Suprapubic skin (tissue), 4 donors: ENCODE measurements at places on chromosomes 2 and 18. TPM values are rescaled to one million over a fixed set of nuclear protein-coding genes. Genes with fewer than 3 reads are reported as not detected.
A peak's percentile ranks its signal among the peaks of the same experiment; 100 is the strongest.

Gene MROH2A
- not detected for total RNA-seq

Gene SFXN5
- total RNA-seq: 15.6 TPM

Gene POTEJ
- total RNA-seq: not detected

Gene KRTCAP3
- 43.5 TPM for total RNA-seq

Gene EPB41L3
- 9.6 TPM for total RNA-seq

Gene RAB6D
- total RNA-seq: not detected

Gene SH3BP4
- total RNA-seq: 51.2 TPM

Gene SPP2
- not detected for total RNA-seq

Gene SLC40A1
- 17.2 TPM for total RNA-seq

Gene CPO
- not detected for total RNA-seq

Gene LRRC30
- not detected for total RNA-seq

Gene CHRNG
- total RNA-seq: not detected

DNA sequence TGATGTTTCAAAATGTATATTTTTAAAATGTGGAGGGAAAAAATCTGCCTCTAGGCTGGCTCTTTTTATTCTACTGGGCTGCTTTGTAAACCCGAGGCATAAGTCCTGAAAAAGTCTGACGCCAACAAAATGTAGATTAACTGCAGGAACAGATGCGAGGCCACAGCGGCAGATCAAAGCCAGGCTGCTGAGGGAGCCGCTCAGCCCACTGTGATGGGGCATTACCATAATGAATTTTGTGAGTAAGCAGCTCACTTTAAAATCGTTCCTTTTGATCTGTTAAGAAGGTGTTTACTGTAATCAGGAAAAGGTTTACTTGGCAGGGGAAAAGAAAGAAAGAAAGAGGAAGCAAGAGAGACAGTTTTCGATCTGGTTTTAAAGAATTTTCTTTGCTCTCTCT lies 269.0 kb downstream of the ICOS start:
- no peak for DNase-seq

DNA sequence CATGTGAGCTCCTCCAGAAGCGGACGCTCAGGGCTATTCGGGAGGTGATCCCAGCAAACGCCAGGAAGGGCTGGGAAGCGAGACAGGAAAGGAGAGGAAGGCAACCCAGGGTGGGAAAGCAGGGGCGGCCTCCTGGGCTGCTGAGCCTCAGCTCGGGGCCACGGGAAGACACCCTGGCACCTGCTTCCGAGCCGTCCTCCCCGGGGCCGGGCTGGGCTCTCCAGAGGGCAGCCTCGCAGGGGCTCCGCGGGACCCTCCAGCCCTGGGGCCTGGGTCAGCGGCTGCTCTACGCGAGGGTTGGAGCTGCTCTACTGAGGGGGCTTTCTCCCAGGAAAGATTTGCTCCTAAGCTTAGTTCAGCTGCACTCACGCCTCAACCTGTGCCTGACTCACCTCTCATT lies 34.0 kb downstream of the TIMM21 start:
- no peak for DNase-seq

DNA sequence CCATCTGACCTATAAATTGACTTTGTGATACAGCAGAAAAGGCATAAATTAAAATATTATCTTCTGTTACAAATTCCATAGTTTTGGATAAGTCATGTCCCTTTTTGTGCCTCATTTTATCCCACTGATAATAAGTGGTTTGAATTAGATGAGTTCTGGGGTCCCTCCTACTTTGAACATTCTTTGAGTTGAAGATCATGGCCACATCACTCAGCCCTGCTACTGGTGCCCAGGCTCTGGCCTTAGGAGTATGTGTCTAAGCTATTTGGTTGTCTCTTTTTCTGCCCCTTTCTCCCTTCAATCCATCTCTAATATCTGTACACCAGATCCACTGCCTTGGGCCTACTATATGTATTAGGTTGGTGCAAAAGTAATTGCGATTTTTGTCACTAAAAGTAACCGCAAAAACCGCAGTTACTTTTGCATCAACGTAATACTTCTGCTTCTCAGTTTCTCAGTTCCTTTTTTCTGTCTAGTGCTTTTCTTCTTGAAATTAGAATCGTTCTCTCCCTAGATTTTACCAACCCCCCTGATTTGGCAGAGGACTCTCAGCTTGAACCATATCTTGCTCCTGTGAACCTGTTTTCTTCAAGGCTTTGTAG lies 362.5 kb upstream of the TNP1 start:
- no peak for DNase-seq

- DNase-seq: no peak
Measured at GRCh38 chr2:66507673-66508201, 72.8 kb downstream of the MEIS1 start.

GRCh38 chr18:36582988-36583745 lies 245.6 kb downstream of the TPGS2 start:
- DNase-seq: no peak

DNA sequence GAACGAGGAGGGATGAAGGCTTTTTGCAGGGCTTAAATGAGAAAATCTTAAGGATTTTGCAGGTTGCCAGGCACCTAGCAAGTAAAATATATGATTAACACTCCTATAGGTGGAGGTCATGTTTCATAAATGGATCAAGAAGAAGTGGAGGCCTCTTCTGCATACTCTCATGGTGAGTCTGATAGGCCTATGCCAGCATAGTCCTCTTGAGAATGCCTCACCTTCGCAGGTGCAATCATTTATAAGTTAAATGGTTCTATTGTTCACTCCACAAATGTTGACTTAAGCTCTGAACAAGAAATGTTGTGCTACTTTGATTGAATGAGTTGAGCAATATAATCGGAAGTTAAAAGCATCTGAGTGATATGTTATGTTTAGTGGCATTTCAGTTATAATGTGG lies 12.1 kb downstream of the LRRTM1 start:
- no peak for DNase-seq

DNA sequence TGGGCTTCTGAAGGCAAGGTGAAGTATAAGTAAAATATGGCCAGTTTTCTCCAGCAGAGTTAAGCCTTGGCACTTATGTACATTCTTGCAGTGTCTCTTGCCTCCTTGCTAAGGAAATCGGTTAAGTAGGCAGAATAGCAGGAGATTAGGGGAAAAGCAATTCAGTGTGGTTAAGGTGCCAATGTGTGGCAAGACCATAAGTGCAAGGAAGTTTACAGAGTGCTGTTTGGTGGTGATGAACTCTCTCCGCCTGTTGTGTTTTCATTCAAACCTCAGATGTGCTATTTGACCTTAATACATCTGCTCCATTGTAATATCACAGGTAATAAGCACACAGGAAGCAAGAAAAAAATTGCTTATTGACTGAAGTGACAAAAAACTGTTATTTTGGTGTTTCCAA lies 156.1 kb downstream of the MGAT5 start:
- DNase-seq: no peak

DNA sequence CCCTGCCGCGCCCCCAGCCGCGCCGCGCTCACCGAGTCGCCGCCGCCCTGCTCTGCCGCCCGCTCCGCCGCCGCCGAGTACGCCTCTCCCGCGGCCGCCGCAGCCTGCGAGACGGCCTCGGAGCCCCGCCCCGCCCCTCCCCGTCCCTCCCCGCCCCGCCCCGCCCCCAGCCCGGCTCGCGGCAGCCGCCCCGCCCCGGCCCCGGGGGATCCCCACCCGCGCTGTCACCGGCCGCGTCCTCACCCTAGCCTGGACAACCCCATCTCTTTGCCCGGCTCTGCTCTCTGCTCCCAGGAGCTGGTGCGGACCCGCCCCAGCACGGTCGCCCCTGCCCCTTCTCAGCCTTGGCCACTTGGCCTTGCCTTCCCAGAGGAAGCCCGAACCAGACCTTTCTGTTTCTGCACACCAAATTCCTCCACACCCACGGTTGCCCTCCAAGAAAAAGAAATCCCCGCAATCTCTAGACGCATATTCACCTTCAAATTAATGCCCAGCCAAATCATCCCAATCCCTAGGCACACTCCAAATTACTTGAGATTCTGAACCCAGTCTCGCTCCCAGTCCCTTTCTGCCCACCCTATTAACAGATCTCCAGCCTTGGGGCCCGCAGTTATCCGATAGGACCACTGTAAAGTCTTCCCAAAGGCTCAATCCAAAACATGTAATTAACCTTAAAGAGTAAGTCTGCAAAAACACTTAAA lies at the start of gene CYRIA:
Gene CYRIA, minus strand, starts transcription at position 87 of the 701 bp plus-strand sequence. CDS start 77,715 bp downstream, outside the sequence.
- no peak for DNase-seq

GRCh38 chr2:85434696-85435095 lies 16.2 kb downstream of the SH2D6 start:
- DNase-seq: no peak

GRCh38 chr2:99180755-99181623 lies at the start of the genes MITD1 and MRPL30:
TSS of gene MITD1 (minus strand) at chr2:99181058. CDS start at chr2:99180981, 77 bp downstream.
TSS of gene MRPL30 (plus strand) at chr2:99181184. CDS start at chr2:99186204, 5,020 bp downstream.
- DNase-seq: peak; percentile 96

DNA sequence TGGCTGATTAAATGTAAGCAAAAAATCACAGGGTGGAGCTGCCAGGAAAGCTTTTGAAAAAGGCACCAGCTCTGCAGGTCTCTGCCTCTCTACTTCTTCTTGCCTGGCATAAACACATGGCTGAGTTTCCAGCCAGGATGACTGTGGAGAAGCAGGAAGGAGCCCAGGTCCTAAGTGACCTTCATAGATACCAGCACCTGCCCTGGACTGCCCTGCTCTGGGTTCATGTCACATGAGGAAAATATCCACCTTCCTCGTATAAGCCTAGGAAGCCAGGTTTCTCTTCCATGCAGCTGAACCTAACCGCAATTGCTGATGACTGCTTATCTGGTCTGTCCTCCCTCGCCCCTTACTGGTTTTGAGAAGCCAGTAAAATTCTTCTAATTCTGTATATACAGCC lies 47.8 kb upstream of the CREB1 start:
- DNase-seq: no peak

GRCh38 chr2:158695305-158695704 lies 99.8 kb upstream of the DAPL1 start:
- no peak for DNase-seq

DNA sequence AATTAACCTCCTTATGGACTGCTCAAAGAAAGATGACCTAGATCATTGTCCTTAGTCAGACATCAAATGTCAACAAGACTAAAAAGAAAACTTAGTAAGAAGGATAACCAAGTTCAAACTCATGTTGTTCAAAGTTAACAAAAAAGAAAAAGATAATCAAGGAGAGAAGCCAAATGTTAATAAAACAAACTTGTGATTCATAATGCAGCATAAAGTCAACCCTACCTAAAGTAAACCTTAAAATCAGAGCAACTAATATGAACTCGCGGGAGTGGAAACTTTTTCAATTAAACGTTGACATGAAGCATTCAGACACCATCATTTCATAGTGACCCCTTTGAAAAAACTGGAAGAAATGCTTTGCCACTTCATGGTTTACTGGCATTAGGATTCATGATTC lies 52.9 kb downstream of the DNER start:
- DNase-seq: no peak
